ENCODE measurements at places on chromosomes 7 and 10.

DNA sequence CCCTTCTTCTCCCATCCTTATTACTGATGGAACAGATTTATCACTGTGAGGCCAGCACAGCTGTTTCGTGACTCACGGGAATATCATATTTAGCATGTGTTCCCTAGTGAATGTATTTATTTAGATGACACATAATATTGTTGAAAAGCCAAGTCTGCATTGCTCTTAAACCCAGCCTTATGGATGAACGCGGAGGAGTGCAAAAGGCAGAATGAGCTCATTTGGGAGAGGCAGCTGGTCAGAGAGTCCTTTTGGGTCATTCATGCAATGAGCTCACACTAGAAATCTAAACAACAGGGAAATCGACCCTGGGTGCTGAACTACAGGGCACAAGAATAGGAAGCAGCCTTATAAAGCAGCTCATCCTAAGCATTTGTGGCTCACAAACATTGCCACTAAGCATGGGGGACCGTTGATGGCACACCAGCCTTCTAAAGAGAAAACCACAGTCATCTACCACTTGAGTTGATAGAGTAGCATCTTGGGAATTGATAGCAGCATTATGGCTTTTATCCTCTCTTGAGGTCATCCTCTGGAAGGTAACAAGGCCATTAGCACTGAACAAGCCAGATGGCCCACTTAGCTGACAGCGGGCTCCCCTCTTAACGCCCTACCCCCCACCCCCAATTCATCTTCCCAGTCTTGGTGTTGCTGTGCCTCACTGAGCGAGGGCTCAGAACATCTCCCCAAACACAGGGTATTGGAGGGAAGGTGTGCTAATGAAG, 32.9 kb upstream of the SDK1 start:
- DNase-seq = no peak

DNA sequence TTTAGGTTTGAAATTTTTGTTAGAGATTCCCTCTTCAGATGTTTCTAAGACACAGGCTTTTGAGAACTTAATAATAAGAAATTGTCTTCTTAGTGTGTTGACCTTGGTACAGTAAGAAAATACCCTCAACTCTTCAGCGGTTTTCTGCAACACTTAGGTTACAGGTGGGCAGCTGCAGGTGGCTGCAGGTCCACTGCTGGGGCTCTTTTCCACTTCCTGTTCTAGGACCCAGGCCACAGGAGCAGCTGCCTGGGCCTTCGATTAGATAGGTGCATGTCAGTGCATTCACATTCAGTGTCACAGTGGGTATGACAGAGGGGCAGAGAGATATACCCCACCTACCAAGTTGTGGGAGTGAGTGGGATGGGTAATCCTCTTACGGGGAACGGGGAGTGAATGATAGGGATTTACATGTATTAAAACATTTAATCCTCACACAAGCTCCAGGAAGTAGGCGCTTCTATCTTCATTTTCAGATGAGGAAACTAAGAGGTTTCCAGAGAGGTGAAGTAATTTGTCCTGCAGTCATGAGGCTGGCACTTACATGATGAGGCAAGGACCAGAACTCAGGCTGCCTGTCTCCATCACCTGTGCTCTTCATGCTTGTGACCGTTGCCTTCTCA, 20.2 kb upstream of the SUV39H2 start:
- DNase-seq = no peak

DNA sequence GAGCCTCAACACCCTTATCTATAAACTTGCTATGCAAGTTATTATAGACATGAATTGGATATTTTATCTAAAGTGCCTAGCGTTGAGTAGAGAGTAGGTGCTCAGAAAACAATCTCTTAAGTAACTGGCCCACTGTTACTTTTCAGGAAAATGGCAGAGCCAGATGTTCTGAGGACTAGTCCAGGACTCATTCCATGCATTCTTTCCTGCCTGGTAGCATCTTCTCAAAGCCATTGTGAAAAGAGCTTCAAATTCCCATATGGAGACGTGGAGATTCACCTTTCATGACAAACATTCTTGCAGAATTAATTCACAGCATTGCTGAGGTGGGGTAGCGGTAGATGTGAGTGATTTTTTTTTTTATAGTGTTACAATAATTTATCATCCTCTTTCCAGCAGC, 35.9 kb upstream of the ITPRID1 start:
- no peak for DNase-seq

GRCh38 chr7:151599401-151600227, 79.9 kb upstream of the RHEB start:
- no peak for DNase-seq

- no peak for DNase-seq
Measured at GRCh38 chr10:58590924-58591323, 78.3 kb downstream of the BICC1 start.

DNA sequence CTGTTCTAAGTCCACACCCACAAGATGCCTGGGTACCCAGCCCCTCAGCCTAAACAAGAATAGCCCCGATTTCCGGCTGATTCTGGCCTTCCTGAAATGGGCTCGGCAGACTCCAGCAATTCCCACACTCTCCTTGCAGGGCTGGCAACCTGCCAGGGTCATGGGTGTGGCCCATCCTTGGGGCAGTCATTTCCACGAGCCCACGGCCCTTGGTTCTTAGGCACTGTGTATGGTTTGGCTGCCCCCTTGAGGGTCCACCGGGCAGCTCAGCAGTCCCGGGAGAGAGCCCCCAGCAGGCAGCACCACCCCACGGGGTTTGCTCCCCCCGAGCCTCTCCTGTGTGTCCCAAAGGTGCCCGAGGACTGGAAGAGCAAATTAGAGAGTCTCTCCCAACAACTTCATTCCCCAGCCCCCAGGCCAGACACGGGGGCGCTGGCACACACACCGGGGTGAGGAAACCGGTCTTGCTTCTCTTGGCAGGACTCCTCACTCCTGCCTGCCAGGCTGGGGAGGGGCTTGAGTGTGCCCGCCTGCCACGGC, 142.2 kb downstream of the EMX2 start:
- DNase-seq = no peak

All from CMK (cell line).